ENCODE measurements at places on chromosomes 1 and 21. TPM values are rescaled to one million over a fixed set of nuclear protein-coding genes. Genes with fewer than 3 reads are reported as not detected.

DNA sequence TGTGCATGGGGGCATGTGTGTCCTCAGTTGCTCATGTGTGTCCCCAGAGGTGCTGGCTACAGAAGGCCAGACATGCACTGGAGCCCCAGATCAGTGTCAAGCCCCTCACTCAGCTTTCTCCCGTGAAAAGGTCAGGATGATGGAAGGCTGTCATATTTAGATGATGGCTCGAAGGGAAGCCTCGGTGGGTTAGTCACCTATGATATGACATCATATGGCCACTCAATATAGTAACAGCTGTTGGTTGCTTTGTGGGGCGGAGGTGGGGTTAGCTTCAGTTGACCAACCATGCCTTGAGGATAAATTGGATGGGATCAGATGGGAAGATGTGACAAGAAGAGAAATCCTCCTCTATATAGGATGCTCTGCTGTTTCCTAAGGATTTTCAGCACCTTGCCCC, 43.5 kb upstream of the ATF3 start:
- no peak for DNase-seq

The PLXNA2 gene
- total RNA-seq = 0.72 TPM

The TMEM39B gene
- total RNA-seq = 4.4 TPM

The CYYR1 gene
- not detected for total RNA-seq

DNA sequence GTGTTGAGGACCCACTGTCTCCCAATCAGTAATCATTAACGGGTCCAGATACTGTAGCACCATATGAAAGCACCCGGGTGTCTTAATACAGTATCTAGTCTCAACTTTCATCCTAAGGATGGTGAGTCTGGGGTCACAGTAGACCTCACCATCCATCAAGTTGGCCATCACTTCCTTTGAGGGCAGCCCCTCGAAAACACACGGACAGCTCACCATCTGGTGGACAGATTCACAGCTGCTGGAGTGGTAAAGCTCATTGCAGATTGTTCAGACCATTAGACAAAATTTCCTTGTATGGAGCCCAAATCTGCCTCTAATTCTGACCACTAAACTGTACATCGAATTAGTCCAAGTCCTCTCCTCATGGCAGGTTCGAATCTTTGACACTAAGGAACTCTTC, 123.1 kb downstream of the PGBD5 start:
- no peak for DNase-seq

- DNase-seq = no peak
Observed at GRCh38 chr1:230588323-230588746, 53.9 kb upstream of the COG2 start.

DNA sequence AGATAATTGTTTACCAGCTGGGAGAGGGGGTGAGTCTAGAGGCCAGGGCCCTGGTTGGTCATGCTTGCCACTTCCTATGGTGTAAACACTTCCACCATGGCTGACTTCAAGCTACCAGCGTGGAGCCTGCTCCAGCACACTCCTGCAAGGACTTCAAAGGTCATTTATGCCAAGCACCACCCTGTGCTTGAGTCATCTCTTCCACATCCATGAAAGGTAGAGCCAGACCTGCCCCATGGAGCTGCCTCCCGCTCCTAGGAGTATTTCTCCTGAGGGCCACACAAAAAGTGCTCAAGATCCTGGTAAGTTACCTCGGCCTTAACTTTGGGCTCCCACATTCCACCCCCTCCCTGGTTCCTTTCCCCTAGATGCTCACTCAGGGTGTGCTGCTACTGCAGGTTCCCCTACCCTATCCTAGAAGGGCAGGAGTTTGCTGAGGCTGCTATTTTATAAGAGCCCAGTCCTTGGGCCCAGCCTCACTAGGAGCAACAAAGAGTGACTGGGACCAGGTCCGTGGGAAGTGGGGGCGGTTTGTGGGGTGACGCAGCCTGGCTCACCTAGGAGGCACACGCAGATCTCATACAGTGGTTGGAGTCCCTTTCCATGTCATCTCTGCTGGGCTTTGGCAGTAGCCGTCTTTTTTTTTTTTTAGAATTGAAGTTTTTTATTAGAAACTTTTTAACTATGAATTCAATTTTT, 2.4 kb downstream of the RAB7B start:
- DNase-seq = peak; percentile 43

DNA sequence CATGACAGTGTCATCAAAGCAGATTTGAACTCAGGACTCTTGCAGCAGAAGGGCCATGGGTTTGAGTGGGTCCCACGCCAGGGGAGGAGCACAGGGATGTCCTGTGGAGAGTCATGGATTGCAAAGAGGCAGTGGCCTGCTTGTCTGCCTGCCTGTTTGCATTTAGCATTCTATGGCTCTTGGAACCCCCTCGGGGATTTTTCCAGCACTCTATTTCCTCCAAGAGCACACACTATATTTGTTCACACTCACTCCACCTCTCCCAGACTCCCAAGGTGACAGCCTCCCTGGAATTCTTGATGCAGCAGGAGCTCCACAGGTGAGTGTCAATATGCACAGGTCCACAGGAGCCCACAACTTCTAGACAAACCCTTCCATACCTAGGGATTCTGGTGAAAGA, 73.1 kb upstream of the LRRN2 start:
- no peak for DNase-seq

DNA sequence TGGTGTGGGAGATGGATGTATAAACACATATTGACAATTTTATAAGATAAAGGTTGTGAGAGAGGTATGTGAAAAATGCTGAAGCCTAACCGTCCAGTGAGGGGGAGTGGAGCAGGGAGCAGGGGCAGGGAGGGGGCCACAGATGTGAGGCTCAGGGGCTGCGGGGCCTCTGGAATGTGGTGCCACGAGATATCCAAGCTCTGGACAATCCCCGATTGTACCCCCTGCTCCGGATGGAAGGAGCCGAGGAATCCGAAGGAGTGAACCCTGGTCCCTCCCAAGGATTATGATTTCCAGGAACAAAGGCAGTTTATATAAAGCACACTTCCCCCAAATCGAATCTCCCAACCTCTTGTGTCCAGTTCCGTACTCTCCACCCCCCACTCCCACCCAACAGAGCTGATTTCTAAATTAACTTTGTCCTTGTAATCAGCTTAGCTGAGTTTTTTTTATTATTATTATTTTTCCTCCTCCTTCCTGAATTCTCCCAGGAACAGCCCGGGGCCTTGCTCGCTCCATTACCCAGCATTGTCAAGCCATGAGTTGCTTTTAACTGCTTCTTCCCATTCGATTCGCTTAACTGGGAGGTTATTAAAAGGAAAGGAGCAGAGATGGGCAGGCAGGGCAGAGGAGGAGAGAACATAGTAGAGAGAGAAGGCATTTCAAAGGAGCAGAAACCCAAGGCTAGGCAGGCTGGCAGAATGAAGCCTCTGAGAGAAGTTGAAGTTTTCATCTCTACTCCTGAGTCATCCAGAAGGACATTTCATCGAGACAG, 9.4 kb downstream of the KIRREL1 start:
- peak; percentile 61 for DNase-seq

DNA sequence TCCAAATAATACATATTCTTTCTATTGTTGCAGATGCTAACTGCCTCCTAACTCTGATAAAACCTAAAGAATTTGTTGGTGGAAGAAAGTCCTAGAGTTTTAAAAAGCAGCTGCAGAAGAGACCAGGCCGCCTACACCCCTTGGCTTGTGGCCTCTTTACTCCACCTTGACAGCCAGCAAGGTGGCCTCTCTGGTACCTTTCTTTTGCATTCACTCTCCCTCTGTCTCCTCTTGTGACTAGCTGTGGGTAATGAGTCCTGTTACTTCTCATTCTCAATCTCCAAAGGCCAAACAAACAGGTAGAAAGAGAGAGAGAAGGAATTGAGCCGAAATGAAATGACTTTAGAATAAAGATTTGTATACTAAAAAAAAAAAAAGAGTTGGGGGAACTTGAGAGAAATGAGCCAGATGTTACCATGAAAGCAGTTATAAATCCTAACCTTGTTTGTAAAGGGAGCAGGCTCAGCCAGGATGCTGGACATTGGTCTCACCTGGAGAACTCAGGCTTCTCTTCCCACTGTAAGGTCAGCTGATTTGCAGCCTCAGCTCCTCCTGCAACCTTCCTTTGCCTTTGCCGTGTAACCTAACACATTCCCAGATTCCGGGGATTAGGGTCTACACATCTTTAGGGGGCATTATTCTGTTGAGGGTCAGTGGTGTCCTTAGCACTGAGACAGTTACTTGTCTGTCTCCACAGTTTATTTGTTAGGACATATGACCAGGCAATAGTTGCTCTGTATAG, 164.1 kb upstream of the IRF2BP2 start:
- no peak for DNase-seq

The ATAD3C gene
- not detected for total RNA-seq

The LMX1A gene
- not detected for total RNA-seq

The RGS8 gene
- not detected for total RNA-seq

DNA sequence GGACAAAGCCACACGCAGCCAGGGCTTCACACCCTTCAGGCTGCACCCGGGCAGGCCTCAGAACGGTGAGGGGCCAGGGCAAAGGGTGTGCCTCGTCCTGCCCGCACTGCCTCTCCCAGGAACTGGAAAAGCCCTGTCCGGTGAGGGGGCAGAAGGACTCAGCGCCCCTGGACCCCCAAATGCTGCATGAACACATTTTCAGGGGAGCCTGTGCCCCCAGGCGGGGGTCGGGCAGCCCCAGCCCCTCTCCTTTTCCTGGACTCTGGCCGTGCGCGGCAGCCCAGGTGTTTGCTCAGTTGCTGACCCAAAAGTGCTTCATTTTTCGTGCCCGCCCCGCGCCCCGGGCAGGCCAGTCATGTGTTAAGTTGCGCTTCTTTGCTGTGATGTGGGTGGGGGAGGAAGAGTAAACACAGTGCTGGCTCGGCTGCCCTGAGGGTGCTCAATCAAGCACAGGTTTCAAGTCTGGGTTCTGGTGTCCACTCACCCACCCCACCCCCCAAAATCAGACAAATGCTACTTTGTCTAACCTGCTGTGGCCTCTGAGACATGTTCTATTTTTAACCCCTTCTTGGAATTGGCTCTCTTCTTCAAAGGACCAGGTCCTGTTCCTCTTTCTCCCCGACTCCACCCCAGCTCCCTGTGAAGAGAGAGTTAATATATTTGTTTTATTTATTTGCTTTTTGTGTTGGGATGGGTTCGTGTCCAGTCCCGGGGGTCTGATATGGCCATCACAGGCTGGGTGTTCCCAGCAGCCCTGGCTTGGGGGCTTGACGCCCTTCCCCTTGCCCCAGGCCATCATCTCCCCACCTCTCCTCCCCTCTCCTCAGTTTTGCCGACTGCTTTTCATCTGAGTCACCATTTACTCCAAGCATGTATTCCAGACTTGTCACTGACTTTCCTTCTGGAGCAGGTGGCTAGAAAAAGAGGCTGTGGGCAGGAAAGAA, 8.1 kb downstream of the PSRC1 start:
- peak; percentile 75 for DNase-seq

DNA sequence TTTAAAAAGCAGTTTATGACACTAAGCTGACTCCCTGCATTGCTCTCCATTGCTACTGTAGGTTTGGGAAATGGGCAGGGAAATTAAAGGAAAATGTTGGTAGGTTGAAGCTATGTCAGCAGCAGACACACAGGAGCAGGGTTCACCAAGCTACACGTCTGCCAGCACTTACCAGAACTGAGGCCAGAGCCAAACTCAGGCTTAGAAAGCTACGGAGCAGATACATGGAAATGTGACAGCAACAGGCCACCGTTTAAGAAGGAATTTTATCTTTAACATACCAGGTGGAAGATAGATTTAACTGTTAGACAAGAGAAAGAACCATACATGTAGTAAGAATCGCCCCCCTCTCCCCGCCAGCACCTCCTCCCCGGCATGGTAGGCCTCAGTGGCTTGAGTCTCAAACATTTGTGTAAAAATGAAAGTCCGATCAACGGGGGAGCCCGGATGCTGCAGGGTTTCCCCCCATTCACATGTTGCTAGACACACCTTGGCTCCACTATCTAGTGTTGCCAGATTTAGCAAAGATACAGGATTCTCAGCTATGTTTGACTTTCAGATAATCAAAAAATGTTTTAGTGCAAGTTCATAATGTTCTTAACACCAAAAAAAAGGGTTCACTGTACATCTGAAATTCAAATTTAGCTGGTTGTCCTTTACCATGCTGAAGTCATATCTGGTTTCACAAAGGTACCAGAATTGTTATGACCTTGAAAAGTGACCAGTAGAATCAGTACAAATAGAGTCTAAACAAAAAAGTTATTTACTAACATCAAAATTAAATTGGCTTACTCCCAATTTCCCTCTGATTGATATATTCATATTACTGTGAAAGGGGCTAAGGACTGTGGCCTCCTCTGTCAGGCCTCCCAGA, 6.7 kb downstream of the OR2T11 start:
- DNase-seq = no peak

The EXOSC10 gene
- 64.5 TPM for total RNA-seq

DNA sequence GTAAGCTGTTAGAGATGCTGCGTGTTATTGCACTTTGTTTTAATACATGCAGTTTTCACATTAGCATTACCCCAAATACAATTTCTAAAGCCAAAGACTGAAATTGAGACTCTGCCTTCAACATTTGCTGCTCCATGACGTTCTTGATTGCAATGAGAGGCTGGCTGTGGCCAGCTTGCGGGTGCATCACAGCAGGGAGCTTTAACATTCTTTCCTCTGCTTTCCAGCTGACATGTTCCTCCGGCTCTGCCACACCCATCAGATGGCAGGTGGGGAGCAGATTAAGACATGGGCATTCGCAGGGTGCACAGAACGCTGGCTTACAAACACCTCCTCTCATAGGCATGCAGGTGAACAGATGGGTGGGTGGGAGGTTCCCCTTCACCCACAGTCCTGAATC, 314.1 kb downstream of the DISC1 start:
- DNase-seq = no peak

- DNase-seq = no peak
Observed at GRCh38 chr1:87714278-87714677, 385.6 kb downstream of the LMO4 start.

GRCh38 chr1:8966606-8967005, 20.9 kb downstream of the CA6 start:
- DNase-seq = no peak

The DMBX1 gene
- total RNA-seq = not detected

- DNase-seq = no peak
Observed at GRCh38 chr21:30447056-30447455, 7.0 kb downstream of the KRTAP15-1 start.

- no peak for DNase-seq
Observed at GRCh38 chr1:23425193-23425494, 596 bp upstream of the TCEA3 start.

The KRTAP19-3 gene
- not detected for total RNA-seq

The POGZ gene
- total RNA-seq = 15.0 TPM

The SPRR2E gene
- total RNA-seq = not detected

GRCh38 chr1:85321237-85321964, 45.0 kb upstream of the BCL10 start:
- DNase-seq = peak; percentile 75

The C1QC gene
- not detected for total RNA-seq

Measured in IMR-90 (cell line).